ENCODE measurements at places on chromosomes 3 and 15. TPM values are rescaled to one million over a fixed set of nuclear protein-coding genes. Genes with fewer than 3 reads are reported as not detected.

DNA sequence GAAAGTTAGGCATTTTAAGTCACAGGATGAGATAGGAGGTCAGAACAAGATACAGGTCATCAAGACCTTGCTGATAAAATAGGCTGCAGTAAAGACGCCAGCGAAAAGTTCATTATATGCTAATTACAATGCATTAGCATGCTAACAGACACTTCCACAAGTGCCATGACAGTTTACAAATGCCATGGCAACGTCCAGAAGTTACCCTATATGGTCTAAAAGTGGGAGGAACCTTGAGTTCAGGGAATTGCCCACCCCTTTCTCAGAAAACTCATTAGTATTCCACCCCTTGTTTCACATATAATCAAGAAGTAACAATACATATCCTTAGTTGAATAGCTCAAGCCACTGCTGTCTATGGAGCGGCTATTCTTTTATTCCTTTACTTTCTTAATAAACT is 92.7 kb upstream of the PLXND1 start:
- no peak for DNase-seq

- no peak for DNase-seq
These were observed 6.2 kb upstream of the SPSB4 start for GRCh38 chr3:141044695-141045641.

GRCh38 chr3:121730940-121731687 is 18.4 kb downstream of the GOLGB1 start:
- DNase-seq: no peak

GRCh38 chr3:8843347-8843746 is 73.9 kb upstream of the OXTR start:
- no peak for DNase-seq

- DNase-seq: no peak
These were observed 246.1 kb downstream of the ADAMTS17 start for GRCh38 chr15:100095541-100096247.

DNA sequence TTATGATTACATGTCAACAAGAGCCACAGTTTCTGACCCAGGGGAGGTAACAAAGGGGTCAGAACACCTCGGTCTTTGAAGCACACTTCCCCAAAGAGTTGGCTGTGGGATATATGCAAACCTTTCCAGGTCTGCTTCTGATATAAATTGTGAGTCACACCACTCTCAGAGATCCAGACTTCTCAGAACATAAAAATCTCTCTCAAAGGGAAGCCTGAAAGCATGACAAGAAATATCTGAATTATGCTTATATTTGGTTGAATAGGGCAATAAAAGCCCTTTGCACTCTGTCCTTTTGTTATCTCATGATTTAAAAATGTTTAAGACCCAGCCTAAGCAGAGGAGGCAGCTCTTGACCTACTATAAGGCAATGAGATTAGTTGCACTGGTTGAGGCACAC is 56.8 kb downstream of the MYH15 start:
- no peak for DNase-seq

UPK1B gene
- not detected for total RNA-seq

TTC23 gene
- total RNA-seq: 13.5 TPM

Data from A172 (cell line).